ENCODE measurements at places on chromosomes 5 and 9.

DNA sequence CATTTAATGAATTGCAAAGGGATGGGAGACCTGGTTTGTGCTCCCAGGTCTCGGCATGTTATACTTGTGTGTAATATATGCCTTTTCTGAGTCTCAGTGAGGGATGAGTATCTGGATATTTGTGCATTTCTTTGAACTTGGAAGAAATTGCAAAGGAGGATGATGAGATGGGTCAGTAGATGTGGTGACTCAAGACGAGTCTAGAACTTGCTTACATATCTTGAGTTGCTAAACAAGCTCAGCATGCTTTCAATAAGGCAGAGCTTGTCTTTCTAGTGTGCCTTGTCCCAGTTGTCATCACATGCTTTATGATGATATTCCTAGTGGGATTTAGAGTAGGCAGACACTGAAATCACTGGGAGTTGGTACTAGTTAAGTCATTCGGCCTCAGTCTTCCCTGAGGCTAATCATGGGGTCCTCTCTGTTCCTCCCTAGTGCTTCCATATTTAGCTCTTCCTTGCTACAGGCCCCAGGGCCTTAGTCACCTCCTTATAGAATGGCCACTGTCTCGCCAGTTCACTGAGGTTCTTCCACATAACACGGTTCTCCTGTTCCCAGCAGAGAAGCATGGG, 222.3 kb downstream of the ARRDC3 start:
- DNase-seq, result no peak

- DNase-seq, result no peak
Observed at GRCh38 chr5:179731791-179732411, 721 bp upstream of the MAML1 start.

DNA sequence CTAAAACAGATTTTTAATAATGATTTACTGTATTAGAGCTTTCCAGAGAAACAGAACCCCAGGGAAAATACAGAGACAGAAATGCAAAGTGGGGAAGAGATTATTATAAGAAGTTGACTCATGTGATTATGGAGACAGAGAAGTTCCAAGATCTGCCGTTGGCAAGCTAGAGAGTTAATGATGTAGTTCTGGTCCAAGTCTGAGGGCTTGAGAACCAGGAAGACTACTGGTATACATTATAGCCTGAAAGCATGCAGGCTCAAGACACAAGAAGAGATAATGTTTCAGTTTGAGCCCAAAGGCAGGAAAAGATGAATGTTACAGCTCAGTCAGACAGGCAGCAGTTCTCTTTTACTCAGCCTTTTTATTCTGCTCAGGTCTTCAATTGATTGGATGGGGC, 98.8 kb upstream of the NFIL3 start:
- DNase-seq, result no peak

GRCh38 chr5:133773247-133774202, 161.2 kb upstream of the FSTL4 start:
- no peak for DNase-seq

GRCh38 chr5:5235685-5236084, 95.6 kb downstream of the ADAMTS16 start:
- no peak for DNase-seq

DNA sequence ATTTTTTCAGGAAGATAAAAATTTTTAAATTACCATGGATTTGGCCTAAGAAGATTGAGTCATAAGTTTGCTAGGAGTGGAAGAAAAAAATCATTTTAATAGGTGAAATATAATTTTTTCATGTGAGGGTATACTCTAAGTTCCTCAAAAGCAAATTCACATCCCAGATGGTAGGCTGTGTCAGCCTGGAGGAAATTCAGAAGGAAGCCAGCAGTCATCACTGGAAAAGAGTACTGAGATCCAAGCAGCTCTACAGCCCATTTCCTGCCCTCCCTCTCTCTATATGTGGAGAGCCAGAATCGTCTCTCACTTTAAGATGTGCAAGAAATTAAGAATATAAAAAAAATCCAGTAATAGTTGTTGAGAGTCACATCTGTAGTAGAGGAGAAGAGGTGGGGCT, 126.5 kb upstream of the CDH18 start:
- DNase-seq, result no peak
